ENCODE measurements at places on chromosomes 5 and 9.

- DNase-seq = no peak
Measured at GRCh38 chr9:77161966-77162365, 15.4 kb upstream of the VPS13A start.

- DNase-seq = no peak
Measured at GRCh38 chr5:149060325-149060724, 2.5 kb downstream of the SH3TC2 start.

DNA sequence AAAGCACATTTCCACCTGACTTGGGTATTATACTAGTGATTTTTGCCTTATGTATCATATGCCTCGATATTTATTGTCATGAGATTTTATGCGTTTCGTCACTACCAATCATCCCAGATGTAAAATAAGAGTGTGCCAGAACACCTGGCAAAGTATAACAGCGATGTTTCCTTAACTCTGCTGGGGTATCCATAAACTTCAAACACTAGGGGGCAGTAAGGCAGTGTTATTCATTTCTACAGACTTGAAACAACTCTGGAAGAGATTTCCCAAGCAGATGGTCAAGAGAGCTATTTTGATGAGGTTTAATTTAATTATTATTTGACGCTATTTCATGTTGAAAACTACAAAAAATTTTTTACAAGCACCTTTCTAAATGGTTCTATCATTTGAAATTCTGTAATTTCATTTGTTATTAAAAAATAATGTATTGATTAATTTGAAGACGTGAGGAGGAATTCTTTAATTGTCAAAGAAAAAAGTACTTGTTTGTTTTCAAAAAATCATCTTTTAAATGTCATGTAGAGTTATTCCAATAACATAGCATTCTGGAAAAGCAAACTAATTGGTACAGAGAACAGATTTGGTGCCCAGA is 388.5 kb upstream of the CTNND2 start:
- peak; percentile 49 for DNase-seq

DNA sequence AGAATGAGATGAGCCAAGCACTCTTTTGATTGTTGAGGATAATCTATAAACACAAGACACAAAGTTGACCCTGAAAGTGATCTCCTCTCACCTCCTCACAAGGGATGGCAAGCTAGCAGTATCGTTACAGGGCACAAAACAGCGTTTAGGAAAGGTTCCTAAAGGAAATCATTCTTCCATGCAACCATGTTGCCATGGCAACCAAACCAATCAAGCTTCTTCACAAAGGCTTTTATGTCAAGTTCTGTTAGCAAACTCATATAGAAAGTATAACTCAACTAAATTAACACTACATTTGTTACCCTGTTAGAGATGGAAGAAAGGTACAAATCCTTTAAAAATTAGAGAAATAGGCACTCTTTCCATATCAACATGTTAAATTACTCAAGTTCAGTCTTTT is 1016.8 kb upstream of the DMAC1 start:
- no peak for DNase-seq

GRCh38 chr5:156469636-156470035 is 142.7 kb downstream of the SGCD start:
- DNase-seq = no peak

DNA sequence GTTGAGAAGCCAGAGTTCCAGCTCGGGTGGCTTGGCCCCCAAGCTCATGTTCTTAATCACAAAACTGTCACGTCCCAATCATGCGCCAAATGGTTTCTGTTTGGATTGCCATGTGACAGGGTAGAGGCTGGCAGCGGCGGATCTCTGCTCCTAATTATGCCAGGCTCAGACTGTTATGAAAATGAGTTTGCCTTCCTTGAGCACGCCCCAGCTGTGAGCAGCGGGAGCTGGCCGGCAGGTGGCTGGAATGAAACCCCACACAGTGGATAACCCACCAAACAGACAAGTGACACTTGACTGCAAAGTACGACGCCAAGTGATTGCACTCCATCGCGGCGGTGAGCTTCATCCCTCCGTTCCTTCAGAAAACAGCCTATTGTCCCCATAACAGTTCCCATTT is 75.4 kb downstream of the CFAP77 start:
- DNase-seq = no peak

DNA sequence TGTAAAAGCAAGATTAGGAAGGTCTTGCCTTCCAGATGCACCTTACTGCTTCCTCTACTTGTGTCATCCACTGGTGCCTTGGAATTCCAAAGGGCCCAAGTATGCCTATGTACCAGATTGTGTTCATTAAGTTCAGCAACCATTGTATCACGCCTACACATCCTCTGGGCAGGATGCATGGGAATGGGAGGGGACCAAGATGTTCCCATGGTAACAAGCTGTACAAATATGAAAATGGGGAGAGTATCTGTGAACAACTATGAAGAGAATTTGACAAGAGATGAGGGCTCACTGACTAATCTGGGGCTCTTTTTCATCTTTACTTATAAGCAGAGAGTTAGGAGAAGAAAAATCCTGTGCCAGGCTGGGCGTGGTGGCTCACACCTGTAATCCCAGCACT is 137.8 kb upstream of the MAP1B start:
- no peak for DNase-seq

GRCh38 chr5:26805076-26805475 is 233.3 kb downstream of the CDH9 start:
- DNase-seq = no peak

Measured in NT2/D1 (cell line).